Stimulated activated CD8-positive, alpha-beta memory T cell treated with anti-CD3 and anti-CD28 coated beads, Interleukin-15, amount 100 ng/mL, for 1 hour (primary cell): ENCODE measurements at places on chromosomes 3 and 15.

- DNase-seq: no peak
Observed at GRCh38 chr3:139292192-139292591, 51.6 kb upstream of the MRPS22 start.

GRCh38 chr15:76349301-76350070, 12.9 kb downstream of the ISL2 start:
- DNase-seq: no peak

DNA sequence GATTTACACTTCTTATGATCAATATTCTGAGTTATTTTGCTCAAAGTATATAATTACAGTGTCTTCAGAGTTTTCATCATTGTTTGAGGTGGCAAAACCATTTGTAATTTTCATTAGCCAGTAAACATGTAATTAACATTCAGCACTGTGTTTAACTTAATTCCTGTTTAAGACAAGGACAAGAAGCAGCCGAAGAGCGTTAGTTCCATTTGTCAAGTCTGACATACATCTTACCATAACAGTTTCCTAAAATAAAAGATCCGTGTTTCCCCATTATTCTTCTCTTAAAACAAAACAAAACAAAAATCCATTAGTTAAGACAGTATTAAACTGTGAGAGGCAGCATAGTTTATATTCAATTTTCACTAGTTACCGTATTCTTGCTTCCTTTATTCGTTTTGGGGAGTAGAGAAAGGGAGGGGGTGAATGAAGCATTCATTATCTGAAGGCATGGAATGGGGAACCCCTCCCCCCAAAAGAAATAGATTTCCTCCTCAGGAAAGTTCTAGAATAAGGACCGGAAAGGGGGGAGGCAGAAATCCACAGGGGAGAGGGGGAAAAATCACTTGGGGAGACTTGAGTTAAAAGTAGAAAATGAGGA, 5.5 kb upstream of the NR2F2 start:
- DNase-seq: no peak

GRCh38 chr3:176078906-176079305, 1118.4 kb downstream of the TBL1XR1 start:
- DNase-seq: no peak
